Epithelial cell of prostate (primary cell): ENCODE measurements at places on chromosomes 7 and 10.

GRCh38 chr7:71682841-71683781 is 551.2 kb downstream of the GALNT17 start:
- DNase-seq, result no peak

DNA sequence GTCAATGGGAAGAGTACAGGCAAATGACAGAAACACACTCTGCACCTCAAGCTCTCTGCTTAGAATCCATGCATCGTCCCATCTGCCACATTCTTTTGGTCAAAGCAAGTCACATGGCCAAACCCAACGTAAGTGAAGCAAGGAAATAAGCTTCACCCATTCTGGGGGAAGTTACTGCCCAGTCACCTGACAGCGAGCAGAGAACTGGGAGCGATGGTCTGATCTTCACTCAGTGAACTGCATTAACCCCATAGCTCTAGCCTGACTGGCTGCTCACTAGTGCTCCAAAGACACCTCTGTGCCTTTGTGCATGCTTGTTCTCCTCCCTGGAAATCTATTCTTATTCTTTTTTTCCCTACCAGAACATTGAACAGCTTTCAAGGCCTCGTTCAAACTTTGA is 89.9 kb downstream of the APBB1IP start:
- no peak for DNase-seq

DNA sequence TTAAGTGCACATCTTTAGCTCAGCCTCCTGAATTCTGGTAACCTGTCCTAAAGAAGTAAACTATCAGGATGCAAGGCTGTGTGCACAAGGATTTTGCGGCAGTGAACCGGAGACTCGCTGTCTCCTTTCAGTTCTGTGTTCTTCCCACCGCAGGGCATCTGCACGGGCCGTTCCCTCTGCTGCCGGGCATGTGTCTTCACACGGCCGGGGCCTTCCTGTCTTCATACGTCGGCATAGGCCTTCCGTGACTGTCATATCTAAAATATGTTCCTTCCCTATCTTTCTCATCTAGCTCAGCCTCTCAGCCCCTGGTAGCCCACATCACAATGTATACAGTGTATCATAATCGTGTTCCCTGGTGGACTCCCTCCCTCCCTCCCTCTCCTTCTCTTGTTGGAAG is 16.4 kb downstream of the PALD1 start:
- DNase-seq, result no peak

DNA sequence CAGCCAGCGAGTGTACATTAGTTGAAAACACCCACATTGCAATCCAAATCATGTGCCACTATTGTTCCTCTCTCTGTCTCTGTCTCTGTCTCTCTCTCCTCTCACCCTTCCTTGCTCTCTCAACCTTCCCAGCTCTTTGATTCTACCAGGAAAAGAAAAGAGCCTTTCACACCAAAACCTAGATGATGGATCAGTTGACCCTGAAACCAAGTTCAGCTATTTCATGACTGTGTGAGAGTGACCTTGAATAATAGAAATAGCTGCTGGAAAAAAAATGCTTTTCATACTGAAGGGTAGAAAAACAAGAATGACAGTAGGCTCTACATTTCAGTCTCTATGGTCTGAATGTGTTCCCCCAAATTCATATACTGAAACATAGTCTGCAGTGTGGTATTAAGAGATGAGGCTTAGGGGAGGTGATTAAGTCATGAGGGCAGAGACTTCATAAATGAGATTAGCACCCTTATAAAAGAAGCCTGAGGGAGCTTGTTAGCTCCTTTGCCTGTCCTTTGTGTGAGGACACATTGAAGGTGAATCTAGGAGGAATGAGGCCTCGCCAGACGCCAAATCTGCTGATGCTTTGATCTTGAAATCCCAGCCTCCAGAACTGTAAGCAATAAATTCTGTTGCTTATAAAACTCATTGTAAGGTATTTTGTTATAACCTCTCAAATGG is 65.2 kb downstream of the LYZL1 start:
- no peak for DNase-seq

DNA sequence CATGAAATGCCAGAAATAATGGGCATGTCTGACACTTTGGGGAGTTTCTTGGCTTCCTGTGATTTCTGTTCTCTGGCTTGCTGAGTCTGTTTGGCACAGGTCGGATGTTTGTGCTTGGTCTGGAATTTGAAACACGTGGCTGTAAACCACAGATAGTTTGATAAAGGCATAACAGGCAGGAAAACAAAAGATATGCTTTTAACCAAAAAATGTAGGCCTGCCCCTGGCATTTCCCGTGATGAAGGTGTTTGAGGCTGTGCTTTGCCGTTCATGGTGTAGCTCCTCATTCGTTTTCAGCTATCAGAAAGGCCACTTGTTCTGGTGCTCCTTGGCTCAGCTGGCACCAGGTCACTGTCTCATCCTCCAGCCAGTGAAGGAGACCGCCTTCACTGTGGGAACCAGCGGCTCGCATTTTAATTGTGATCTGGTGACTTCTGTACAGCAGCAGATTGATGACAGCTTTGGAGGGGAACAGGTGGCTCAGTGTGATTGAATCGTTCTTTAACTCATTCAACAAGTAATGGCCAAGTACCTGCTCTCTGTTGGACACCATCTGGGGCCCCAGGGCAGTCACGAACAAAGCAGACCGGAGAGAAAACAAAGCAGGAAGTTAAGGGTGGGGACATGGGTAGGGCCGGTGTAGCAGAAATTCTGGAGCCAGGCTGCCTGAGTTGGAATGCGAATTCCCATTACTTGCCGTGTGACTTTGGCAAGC is 111.5 kb downstream of the CCNY start:
- no peak for DNase-seq

- DNase-seq, result no peak
Measured at GRCh38 chr7:132164558-132165125, 411.6 kb downstream of the PLXNA4 start.

- no peak for DNase-seq
Measured at GRCh38 chr10:116690356-116691322, 51.7 kb downstream of the HSPA12A start.

DNA sequence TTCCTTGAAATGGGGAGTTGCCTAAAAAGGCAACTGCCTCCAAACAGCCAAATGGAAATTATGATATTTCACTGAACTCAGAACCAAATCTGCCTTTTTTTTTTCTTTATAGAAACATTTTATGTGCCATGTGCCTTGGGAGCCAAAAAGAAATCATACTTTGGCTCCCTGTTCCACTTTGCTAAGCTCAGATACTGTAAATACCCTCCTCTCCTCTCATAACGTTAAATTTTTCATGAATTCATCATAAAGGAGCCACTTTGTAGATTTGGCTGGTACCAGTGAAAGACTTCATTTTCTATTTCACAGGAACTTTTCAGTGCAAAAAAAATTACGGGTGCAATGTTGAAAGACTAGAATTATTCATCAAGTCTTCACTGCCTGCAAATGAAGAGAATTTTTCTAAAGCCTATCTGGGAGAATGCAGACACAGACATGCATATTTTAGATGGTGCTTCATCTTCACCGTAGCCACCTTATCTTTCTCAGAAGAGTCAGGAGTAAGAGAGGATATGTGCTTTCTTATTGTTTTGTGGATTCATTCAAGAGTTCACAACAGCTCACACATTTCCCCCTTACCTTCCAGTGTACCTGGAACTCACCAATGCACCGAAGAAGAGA is 742.3 kb upstream of the GALNT17 start:
- no peak for DNase-seq
